ENCODE measurements at places on chromosomes 11 and 22.

- no peak for DNase-seq
These were observed 2.3 kb downstream of the ATM start for GRCh38 chr11:108224911-108225786.

DNA sequence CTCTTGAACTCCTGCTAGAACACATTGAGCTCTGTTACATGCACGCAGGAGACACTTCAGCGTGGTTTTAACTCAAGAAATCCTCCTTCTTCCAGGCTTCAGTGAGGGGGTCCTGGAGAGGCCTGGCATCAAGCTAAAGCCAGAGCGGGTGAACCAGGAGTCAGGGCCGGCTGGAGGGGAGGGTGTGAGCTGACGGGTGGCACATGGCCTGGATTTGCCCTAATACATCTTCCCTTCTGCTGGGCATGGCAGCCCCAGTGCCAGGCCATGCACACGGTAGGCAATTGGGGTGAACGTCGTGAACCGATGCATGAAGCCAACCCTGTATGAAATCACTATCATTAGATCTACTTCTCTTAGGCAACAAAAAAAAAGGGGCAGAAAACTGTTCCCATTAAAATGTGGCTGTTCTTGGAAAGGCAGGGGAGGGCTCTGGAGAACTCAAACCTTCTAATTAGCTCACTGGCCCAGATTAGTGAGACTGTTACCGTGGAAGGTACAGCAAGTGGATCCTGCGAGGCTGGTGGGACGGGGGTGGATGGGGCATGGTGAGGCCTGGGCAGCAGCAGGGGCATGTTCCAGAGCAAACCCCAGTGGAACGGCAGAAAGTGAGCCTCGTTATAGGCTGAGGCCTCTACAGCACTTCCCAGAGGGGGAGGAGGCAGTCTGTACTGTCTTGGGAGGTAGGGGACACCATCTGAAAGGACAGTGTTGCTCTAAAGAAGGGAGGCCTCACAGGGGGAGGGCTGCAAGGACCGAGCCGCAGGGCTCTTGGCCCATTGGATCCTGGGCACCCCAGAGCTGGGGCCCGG is 10.6 kb downstream of the IFT27 start:
- DNase-seq: peak; percentile 58

DNA sequence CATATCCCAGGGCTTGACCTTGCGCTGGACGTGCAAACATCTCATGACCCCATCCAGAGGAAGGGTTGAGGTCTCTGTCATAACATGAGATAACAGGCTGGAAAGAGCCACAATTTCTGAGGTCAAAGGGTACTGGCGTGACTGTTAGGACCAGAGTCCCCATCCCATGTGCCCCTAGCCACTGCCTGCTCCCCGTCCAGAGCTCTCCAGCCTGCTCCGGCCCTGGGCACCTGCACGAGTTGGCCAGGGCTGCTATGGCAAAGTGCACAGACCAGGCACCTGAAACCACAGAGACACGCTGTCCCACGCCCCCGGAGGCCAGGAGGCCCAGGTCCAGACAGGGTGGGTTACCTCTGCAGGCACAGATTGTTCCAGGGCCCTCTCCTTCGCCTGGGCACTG is 58.9 kb downstream of the SHANK2 start:
- DNase-seq: no peak

DNA sequence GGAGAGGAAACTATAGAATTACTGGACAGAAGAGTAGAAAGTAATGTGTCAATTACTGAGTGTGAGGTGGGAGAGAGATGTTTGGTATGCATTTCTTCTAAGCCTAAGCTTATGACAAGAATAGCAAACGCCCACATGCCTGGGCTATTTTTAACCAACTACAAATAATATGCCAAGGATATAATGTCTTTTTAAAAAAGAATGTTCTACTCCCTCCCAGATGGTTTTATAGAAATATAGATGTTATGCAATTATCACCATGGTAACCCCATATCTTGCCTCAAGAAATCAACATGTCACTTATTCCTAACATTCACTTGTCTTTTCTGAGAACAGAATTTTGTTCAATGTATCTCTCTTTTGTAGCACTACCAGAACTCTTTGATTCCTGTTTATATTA is 996.7 kb upstream of the CHORDC1 start:
- peak; percentile 8 for DNase-seq

DNA sequence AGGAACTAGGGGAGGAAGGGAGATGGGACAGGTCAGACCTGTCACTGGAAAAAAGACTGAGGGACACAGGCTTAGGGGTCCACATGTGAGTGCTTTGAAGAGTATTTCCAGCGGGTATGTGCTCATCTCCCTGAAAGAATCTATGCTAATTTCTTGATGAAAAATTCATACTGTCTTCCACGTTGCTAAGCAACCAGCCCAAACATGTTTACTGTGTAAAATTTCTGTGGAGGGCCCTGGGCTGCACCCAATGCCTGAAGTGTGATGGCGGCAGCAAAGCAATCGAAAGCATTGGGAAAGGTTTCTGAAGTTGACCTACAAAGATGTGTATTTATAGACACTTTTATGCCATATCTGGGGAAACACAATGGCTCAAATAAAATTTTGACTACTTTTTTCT is 7.4 kb downstream of the SYT13 start:
- peak; percentile 91 for DNase-seq

DNA sequence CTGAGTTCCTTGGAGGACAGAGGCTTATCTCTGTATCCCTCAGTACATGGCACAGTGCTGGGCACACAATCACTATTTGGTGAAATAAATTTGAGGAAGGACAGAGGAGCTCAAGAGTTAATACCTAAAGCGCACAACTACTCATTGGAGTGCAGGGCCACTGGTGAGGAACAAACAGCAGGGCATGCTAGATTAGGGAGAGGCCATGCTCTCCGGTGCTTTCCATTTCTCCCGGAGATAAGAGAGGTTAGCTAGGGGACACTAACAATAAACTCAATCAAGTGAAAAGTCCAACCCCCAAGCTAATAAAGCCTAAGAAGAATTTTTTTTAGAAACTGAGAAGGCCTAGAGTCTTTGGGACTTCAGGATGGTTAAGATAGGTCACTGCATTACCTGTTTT is 29.1 kb downstream of the NFRKB start:
- no peak for DNase-seq
